ENCODE measurements at places on chromosomes 4 and X.

- no peak for DNase-seq
These were observed 14.9 kb upstream of the PPEF1 start for GRCh38 chrX:18692541-18692940.

DNA sequence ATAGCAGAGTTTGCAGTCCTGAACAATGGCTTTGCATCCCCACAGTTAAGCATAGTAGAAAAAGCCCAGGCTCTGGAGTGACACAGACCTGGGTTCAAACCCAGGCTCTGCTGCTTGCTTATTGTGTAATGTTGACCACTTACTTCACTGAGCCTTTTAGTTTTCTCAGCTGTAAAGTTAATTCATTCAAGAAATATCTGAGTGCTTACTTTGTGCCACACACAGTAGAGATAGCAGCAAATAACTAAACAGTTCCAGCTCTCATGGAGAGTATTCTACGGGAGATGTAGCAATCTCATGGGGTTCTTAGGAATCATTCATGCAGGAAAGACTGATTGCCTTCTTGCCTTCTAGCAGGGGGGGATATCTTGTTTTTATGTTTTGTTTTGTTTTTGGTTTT lies 63.2 kb downstream of the SLC9A6 start:
- no peak for DNase-seq

DNA sequence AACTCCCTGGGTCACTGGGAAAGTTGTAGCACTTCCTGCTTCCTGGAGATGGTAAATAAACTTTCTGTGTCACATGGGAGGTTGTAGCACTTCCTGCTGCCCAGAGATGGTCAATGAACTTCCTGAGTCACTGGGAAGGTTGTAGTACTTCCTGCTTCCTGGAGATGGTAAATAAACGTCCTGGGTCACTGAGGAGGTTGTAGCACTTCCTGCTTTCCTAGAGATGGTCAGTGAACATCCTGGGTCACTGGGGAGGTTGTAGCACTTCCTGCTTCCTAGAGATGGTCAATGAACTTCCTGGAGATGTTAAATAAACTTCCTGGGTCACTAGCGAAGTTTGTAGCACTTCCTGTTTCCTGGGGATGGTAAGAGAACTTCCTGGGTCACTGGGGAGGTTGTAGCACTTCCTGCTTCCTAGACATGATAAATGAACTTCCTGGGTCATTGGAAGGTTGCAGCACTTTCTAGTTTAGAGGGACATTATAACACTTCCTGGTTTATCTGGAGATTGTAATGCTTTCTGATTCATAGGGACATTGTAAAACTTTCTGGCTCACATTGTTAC lies 62.3 kb upstream of the CD99 start:
- no peak for DNase-seq

DNA sequence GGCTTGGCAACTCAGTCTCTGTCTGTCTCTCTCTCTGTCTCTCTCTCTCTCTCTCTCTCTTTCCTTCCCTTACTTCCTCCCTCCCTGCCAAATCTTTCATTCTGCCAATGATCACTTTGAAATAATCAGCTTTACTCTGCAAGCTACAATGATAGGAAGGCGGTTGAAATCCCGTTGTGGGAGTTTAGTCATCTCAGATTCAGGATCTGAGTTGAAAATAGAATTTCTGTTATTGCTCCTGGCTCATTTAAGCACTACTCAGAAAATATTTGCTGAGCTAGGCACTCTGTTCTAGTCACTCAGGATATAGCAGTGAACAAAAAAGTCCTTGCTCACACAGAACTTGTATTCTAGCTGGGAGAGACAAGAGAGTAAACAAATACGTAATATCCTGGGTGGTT lies 56.3 kb upstream of the DCTD start:
- DNase-seq = no peak

- DNase-seq = no peak
These were observed 41.4 kb upstream of the MAGEA4 start for GRCh38 chrX:151871244-151871643.

DNA sequence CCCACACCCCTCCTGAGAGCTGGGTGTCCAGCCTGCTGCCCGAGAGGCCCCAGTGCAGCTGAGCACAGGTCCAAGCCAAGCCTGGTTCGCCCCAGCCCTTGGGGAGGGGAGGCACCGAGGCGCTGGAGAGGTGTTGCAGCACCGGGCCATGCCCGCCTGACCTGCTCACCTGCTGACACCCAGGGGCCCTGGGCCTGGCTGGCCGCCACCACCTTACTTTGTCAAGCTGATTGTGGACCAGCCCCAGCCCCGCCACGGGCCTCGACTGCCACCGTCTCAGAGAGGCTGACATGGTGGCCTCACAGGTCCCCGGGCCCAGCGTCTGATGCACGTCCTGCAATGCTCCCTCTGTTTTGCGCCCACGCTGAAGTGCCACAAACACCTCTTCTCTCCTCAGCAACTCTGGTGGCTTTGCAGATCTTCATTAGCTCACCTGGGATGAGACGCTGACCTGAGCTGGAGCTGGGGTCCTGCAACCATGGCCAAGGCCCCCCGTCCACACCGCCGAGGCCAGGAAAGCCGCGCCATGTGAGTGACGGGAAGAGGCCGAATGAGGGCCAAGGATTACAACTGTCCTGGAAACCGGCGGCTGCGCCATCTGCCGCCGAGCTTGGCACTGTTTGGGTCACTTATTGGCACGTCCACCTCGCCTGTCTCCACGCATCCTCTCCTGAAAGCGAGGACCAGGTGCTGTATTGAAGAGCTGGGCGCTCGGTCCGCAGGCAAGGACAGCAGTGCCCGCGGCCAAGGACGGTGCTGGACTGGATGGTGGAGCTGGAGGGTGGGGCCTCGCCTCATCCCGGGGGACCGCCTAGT lies 7.6 kb downstream of the CPLX1 start:
- no peak for DNase-seq
